Naive B cell (primary cell): ENCODE measurements at places on chromosomes 1 and 21. TPM values are rescaled to one million over a fixed set of nuclear protein-coding genes. Genes with fewer than 3 reads are reported as not detected.

- H3K36me3 ChIP-seq: no peaks in the 10 kb centered on the region
- H3K27me3 ChIP-seq: peaks cover 7% of the 10 kb centered on the region
- H3K27ac ChIP-seq: no peak overlapping the region
Measured at GRCh38 chr1:209318181-209319056, 265.1 kb upstream of the CAMK1G start.

GRCh38 chr1:218524526-218524925, 179.4 kb downstream of the TGFB2 start:
- no peak for DNase-seq
- no peaks in the 10 kb centered on the region for H3K36me3 ChIP-seq

DNA sequence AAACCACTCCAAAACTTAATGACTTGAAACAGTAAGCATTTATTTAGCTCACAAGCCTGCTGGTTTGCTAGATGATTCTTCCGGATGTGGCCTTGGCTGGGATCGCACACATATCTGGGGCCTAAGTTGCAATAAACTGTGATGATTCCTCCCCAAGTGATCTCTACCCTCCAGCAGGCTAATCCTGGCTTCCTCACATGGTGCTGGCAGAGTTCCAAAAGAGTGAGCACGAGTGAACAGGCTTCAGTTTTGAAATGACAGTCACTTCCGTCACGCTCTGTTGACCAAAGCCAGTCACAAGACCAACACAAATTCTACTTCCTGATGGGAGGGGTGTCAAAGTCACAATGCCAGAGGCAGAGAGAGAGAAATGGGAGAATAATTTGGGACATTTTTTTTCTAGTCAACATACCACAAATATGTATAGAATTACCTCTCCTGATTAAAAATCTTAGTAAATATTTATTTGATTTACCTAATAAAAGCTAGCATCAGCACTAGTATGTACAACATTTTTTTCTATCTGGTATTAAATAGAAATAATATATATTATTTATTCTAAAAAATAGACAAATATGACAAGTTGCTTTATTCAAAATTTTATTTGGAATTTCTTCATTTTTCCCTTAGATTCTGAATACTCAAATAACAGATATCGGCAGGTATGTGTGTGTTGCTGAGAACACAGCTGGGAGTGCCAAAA, 292.7 kb downstream of the TPR start:
- H3K27me3 ChIP-seq: no peaks in the 10 kb centered on the region
- peaks cover 5% of the 10 kb centered on the region for H3K4me1 ChIP-seq
- no peaks in the 10 kb centered on the region for H3K36me3 ChIP-seq
- H3K27ac ChIP-seq: peak overlapping the region; percentile 95
- H3K4me3 ChIP-seq: peak overlapping the region; percentile 43

DNA sequence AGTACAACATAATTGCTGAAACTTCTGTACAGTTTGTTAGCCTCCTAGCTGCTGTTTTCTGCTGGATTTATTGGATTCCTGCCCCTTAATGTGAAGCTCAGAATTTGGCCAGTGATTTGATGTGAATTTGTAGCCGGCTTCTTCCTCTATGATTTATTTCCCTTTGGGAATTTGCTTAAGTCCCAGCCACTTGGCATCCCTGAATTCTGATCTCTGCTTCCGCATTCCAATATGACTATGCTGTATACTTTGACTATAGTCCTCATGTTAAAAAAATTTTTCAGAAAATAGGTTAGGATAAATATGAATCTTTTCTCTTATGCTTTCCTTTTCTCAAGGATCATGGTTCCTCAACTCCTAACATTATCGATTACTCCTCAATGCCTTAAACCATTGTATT, 12.4 kb upstream of the LRIF1 start:
- H3K36me3 ChIP-seq: peaks cover 47% of the 10 kb centered on the region
- H3K4me1 ChIP-seq: no peaks in the 10 kb centered on the region
- no peak overlapping the region for H3K4me3 ChIP-seq
- DNase-seq: no peak
- H3K27ac ChIP-seq: no peak overlapping the region

GRCh38 chr1:193406901-193407300, 220.5 kb upstream of the B3GALT2 start:
- H3K4me3 ChIP-seq: no peak overlapping the region
- DNase-seq: peak; percentile 36
- H3K36me3 ChIP-seq: no peaks in the 10 kb centered on the region
- no peak overlapping the region for H3K27ac ChIP-seq

GRCh38 chr1:108851567-108851966, 5.3 kb downstream of the AKNAD1 start:
- peaks cover 6% of the 10 kb centered on the region for H3K4me1 ChIP-seq
- no peak overlapping the region for H3K27ac ChIP-seq
- DNase-seq: no peak
- H3K36me3 ChIP-seq: no peaks in the 10 kb centered on the region
- no peak overlapping the region for H3K4me3 ChIP-seq

Gene GBP7
- 0.15 TPM for polyA plus RNA-seq
